ENCODE measurements at places on chromosomes 7 and 10.
A peak's percentile ranks its signal among the peaks of the same experiment; 100 is the strongest.

- no peak for DNase-seq
Observed at GRCh38 chr10:19532411-19532810, 283.8 kb upstream of the PLXDC2 start.

DNA sequence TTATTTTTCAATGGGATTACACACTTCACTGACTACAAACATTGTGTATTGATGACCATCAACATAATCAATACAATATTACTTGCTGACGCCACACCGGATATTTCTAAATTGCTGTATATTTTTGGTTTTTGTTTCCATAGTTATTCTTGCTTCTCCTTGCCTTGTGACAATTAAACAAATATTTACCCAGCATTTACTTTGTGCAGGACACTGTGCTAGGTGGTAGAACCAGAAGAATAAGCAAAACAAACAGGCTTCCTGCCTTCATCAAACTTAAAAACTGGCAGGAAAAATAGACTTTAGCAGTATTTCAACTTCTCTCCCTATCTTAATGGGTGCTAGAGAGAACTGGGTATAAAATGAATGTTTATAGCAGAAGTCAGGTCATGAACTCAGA is 50.6 kb downstream of the ZNF277 start:
- DNase-seq = no peak

- DNase-seq = no peak
Observed at GRCh38 chr7:111264111-111264868, 173.4 kb downstream of the LRRN3 start.

DNA sequence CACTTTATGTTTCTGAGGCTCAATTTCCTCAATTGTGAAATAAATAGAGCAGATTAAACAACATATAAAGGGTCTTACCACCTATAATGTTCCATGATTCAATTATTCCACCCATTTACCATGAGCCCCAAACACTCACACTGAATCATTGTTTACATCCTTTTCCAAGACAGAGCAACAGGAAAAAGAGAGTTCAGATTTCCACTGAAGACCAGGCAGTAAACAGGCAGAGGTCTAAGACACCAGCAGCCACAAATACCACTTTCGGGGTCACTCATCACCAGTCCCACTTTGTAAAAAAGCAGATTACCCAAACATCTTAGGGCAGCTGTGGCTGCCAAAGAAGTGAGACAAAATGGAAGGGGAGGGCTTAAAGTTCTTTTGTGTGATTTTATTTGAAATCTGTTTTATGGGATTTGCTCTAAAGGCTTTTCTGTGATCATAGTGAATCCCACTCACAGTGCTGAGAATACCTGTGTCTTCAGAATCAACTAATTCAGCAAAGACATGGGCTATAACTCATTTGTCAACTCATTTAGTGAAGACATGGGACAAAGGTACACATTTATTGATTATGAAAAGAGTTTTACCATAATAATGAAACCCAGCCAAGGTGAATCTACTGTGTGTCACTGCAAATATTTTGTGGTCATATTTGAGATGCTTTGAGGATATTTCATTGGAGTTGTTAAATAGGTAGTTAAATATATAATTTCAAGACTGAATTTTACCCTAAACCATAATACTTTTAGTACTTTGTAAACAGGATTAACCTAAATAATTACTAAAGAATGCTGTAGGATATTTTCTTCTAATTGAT is 24.8 kb upstream of the DLD start:
- DNase-seq = peak; percentile 15

DNA sequence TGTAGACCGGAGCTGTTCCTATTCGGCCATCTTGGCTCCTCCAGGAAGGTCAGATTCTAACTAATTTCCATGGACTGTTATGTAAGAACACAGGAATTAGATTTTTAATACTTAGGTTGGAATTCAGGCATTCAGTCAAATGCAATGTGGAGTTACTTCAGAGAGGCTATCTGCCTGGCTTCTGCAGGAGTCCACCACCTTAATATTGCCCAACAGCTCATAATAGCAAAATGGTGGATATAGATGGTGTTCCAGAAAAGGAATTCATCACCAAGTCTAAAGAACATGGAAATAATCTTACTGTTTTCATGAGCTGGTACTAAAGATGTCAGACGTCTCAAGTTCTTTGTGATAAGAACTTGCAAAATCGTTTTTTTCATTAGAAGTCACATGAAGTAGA is 39.5 kb downstream of the CRHR2 start:
- no peak for DNase-seq

DNA sequence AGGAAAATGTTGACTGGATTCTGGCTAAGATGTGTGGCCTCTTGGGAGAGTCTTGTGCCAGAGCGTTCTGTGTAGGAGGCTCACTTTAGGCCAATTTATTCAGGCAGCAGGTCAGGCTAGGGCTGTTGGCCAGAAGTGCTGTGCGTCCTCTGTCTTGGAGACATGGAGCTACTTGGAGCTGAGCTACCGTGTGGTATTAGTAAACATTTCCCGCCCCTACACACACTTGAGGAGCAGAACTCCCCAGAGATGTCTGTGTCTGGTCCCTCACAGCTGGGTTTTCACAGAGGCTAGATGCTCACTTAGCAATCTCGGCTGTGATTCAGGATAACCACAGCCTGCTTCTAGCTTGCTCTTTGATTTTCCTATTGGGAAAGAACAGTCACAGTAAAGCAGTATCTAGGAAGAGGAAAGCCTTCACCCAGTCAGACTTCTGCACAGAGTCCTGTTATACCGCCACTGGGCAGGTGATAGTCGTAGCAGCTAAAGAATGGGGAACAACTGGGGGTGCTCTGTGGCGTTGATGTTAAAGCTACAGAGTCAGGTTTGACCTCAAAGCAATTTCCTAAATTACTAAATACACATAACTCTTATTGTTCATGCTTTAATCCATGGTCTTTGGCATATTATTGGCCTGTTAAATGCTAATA is 86.7 kb downstream of the MDFIC start:
- no peak for DNase-seq

GRCh38 chr7:20374399-20374798 is 43.7 kb downstream of the ITGB8 start:
- no peak for DNase-seq

DNA sequence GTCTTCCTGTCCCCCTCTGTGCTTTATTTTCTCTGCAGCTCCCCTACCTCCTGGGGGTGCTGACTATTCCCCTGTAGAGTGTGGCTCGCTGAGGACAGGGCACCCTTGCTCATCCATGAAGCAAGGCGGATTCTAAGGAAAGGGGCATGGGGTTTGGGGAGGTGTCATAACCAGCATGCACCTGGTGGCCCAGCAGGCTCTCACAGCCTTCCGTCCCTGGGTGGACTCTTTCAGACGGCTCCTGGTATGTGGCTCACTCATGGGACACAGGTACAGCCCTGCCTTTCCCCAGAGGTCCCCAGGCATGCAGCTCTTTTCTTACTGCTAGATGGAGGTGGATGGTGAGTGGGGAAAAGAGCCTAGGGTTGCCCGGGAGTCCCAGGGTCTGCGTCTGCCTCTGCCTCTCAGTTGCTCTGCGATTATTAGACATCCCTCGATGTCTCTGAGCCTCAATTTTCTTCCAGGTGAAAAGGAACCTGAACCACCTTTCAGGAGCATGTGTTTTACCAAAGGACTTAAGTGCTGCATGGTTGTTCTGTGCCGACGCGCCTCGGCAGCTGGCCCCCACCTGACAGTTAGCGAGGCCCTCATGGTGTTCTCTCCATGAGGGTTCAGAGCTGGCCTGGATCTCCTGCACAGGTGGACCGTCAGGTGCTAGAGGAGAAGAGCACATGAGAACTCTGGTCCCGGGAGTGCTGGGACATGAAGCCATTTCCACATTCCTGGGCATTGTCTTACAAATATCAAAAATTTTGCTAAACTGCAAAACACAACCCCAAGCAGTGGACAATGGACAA is 172.5 kb upstream of the SHH start:
- DNase-seq = no peak

DNA sequence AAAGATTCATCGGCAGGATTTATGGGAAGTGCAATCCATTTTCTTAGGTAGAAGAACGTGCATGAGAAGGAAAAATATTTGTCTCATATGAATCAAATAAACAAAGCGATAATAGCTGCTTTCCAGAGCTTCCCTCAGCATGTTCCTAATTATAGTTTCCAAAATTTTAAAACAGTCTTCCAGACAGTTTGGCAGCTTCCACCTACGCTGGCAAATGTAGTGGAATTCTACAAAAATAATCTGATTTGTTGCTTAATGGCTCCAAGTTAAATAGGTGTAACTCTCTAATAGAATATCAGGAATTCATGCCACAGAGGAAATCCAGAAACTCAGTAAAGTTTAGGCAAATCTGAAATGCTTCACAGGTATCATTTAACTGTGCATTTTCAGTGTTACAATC is 23.3 kb upstream of the AGBL3 start:
- DNase-seq = no peak

All from stimulated activated CD4-positive, alpha-beta T cell treated with anti-CD3 and anti-CD28 coated beads, Interleukin-2, amount 100 ng/mL, for 24 hours (primary cell).